Chondrocyte (in vitro differentiated cells): ENCODE measurements at places on chromosomes 12 and 14. TPM values are rescaled to one million over a fixed set of nuclear protein-coding genes. Genes with fewer than 3 reads are reported as not detected.
A peak's percentile ranks its signal among the peaks of the same experiment; 100 is the strongest.

GRCh38 chr12:121590476-121591143 lies 9.8 kb upstream of the KDM2B start:
- DNase-seq = no peak

DNA sequence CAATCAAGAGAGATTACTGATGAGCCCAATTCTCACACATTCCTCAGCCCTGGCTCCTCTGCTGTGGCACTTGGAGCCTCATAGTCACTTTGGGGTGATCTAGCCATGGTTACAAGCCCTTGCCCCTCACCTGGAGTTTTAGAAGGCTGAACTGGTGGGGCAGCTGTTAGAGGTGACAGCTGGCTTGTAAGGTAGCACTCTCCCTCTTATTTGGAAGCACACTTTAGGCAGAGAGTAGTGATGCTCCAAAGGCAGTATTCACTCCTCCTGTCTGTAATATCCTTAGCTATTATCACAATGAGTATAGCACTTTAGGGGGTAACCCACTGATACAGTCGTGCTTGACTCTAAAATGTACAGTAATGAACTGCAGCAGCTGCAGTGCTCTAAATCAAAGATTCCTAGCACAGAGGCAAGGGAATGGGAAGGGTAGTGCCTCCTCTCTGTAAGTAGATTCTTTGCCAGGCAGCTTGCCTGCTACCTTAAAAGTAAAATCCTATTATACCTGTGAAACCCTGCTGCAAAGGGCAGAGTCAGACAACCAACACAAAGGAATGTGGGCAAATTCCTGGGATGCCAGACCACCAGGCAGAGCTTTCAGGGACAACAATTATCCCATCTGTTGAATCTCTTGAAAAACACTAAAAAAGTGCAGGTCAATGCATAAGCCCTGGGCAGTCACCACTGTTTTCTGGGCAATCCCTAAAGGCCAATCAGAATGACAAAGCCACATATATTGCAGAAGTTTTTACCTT lies 336.3 kb downstream of the NOVA1 start:
- no peak for DNase-seq

The TDRD9 gene
- not detected in 3 replicates for total RNA-seq

- DNase-seq = peak; percentile 36
Measured at GRCh38 chr12:113899042-113899560, 67.0 kb downstream of the RBM19 start.

GRCh38 chr12:88665071-88665470 lies 84.8 kb upstream of the KITLG start:
- DNase-seq = no peak

- no peak for DNase-seq
Measured at GRCh38 chr12:68585966-68586365, 24.7 kb upstream of the RAP1B start.

The MIP gene
- total RNA-seq = not detected in 3 replicates

The TMTC1 gene
- 24.0 to 49.1 TPM (median 25.2 TPM) in 3 replicates for total RNA-seq

GRCh38 chr12:68589194-68589593 lies 21.5 kb upstream of the RAP1B start:
- DNase-seq = no peak

- DNase-seq = no peak
Measured at GRCh38 chr12:34626363-34627157, 604.3 kb downstream of the ALG10 start.

The OR4N2 gene
- not detected in 3 replicates for total RNA-seq

- DNase-seq = peak; percentile 66
Measured at GRCh38 chr12:6919588-6919987, 5.2 kb downstream of the ENO2 start.

- no peak for DNase-seq
Measured at GRCh38 chr12:23750923-23751322, 198.5 kb downstream of the SOX5 start.

- DNase-seq = no peak
Measured at GRCh38 chr12:110243227-110243626, 37.8 kb upstream of the ATP2A2 start.

DNA sequence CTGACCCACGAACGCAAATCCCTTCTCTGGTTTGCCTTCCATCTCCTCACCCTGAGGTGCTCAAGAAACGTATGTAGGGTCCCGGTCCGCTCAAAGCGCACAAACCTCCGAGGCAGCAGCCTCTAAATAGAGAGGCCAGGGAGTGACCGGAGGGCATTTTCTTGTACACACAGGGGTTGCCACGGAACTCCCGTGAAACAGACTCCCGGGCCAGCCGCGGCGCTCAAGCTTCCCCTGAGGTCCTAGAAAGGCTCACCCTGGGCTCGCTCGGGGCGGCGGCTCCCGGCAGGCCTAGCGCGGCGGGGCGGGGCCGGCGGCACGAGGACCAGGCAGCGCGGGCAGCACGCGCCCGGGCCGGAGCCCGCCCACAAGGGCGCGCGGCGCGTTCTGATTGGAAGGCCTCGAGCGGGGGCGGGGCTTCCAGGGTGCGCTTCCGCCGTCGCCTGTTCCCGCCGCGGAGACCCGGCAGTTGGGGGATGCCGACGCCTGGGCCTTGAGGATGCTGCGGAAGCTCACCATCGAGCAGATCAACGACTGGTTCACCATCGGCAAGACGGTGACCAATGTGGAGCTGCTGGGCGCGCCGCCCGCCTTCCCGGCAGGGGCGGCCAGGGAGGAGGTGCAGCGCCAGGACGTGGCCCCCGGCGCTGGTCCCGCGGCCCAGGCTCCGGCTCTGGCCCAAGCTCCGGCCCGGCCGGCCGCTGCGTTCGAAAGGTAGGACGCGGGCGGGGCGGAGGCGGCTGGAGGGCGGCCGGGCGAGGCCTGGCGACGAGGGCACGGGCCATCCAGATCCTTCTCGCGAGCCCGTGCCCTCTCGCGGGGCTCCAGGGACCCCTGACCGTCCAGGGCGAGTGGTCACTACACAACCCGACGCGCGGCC lies at the start of gene TDRD9:
TDRD9 (plus strand) TSS at position 446 of the 880 bp plus-strand sequence; CDS start at position 500, 54 bp downstream.
- DNase-seq = no peak

The RNASE7 gene
- total RNA-seq = not detected in 3 replicates

- no peak for DNase-seq
Measured at GRCh38 chr12:111819191-111820158, 22.6 kb upstream of the MAPKAPK5 start.

The MYO1H gene
- total RNA-seq = not detected in 3 replicates
